Small intestine (tissue), 16 donors: ENCODE measurements at places on chromosomes 5 and 9. TPM values are rescaled to one million over a fixed set of nuclear protein-coding genes. Genes with fewer than 3 reads are reported as not detected.
A peak's percentile ranks its signal among the peaks of the same experiment; 100 is the strongest.

DNA sequence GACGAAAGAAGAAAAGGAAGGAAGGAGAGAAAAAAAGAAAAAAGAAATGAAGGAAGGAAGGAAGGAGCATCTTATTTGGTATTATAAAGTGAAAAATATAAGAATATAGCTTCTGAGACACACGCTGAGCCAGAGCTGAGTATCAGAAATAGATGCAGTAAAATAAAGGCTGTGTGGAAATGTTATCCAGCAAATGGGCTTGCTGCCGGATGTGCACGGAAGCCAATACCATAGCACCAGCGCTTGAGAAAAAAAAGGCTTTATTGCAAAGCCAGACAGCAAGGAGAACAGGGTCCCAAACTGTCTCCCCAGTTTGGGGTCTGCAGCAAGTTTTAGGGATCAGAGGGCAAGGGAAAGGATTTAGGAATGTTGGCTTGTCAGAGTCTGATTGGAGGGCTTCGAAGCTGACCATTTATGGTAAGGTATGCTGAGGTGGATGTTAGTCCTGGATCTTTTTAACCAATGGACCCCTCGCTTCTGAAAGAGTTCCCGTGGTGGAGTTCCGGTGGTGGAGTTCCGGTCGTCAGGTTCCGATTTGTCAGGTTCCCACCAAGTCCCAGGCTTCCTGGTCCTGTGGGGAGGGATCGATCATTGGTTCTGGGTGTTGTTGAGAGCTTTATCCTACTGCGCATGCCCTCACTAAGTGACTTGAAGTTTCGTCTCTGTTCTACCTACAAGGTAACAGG lies 70.4 kb downstream of the SFXN1 start:
- no peak for DNase-seq

- no peak for DNase-seq
Observed at GRCh38 chr9:125337236-125337635, 75.6 kb downstream of the GAPVD1 start.

- DNase-seq = peak; percentile 55
Observed at GRCh38 chr9:105414947-105415661, 32.7 kb upstream of the FSD1L start.

DNA sequence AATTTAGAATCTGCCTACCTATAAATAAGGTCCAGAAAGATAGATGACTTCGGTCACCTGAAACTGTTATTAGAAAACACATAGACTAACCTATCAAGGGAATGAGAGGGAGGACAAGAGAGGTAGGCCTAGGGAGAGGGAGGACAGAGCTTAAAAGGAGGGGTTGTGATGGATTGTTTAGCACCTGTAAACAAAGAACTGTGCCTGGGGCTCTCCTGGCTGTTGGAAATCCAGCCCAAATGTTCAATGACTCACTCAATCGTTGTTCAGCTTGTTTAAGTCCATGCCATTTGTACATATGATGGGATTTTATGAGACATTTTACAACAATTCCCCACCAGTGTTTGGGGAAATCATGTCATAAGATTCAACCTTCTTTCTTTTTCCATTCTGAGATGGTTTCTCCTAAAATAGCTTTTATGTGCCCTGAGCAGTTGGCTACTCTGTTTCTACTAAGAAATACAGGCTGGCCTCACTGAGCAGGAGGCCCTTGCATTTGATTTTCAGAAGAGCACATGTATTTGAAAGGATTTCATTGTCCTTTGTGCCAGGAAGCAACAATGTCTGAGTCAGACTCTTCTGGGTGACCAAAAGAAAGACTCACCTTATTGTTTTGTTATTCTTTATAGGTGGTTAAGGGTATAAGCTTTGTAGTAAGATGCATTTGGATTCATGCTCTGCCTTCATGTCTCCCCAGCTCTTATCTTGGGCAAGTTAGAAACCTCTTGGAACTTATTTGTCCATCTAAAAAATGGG lies 48.2 kb upstream of the GPR151 start:
- no peak for DNase-seq

DNA sequence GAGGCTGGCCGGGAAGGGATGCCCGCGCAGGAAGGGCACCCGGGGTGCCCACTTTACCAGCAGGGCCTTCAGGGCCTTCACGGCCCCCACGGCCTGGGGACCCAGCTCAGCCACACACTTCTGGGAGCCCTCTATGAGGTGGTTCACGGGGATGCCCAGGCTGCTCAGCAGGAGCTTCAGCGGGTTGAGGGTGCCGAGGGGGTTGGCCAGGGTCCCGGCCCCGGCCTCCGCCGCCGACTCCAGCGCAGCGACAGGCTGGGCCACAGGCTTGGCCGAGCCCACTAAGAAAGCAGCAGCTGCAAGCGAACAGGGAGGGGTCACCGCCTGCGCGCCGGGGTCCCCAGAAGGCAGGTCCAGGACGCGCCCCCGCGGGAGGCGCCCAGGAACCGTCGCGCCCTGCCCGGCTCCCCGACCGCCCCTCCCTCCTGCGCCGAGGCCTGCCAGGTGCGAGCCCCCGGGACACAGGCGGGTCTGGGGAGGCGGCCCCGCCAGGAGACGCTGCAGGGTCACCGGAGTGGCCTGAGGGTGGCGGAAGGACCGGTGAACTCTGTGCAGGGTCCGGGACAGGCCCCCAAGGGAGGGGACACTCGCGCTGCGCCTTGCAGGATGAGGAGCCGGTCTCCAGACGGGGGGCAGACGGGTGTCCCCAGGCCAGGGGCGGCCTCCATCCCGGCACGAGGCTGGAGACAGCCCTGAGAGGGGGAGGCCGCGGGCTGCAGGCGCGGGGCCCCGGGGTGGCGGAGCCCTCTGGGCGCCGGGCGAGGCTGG lies 572 bp downstream of the SCGB3A1 start:
- peak; percentile 7 for DNase-seq

DNA sequence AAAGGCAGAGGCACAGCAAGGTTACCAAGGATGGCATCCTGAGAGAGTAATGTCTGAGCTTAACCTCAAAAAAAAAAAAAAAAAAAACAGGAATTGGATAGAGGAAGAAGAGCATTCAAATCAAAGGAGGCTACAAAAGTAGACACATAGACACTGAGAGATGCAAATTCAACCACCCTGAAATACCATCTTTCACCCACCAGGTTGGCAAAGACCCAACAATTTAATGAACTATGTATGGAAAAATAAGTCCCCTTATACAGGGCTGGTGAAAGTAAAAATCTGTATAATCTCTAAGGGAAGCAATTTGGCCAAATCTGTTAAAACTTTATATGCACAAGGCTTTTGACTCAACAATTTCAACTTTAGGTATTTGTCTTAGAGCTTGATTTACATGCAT lies 4.9 kb downstream of the NADK2 start:
- DNase-seq = no peak

GRCh38 chr5:179387151-179388110 lies 42.2 kb upstream of the ADAMTS2 start:
- DNase-seq = no peak

DNA sequence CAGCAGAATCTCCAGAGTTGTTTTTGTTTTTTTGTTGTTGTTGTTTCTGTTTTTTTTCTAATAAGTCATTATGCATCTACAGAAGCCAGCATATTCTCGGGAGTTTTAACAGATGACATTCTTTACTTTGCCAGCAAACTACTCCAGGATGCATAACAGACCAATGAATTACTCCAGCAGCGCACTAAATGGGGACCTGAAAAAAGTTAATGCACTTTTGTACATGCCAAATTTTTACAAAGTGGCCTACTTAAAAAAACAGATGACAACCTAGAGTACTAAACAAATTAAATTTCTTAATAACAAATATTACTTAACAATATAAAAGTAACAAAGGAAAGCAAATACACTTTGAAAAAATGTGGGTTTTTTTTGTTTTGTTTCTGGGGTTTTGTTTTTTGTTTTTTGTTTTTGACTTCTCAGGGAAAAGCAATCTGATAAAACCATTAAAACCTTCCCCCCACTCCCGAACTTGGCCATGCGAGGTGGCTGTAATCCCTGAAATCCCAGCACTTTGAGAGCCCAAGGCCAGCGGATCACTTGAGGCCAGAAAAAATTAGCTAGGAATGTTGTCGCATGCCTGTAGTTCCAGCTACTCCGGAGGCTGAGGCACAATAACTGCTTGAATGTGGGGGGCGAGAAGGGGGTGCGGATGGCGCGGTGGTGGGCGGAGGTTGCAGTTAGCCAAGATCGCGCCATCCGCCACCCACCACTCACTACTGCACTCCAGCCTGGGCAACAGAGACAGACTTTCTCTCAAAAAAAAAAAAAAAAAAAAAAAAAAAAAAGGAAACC lies 352.4 kb downstream of the CETN3 start:
- DNase-seq = no peak

GRCh38 chr9:120944434-120944843 lies 17.8 kb upstream of the TRAF1 start:
- DNase-seq = peak; percentile 56

DNA sequence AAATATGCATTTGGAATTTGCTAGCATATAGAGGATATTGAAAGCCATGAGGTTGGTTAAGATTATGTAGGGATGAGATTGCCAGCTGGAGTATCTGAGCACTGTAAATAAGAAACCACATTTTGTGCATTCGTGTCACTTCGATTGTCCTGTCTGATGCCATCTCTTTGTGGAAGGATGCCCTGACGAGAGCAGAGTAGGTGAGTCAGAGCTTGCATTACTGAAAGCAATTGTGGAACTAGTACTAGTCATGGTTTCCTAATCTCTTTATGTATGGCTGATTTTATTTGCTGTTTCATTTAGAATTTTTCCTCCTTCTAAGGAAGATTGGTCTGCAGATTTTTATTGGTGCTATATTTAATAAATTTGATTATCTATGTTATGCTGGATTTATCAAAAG lies 14.5 kb upstream of the TAS2R1 start:
- DNase-seq = no peak

DNA sequence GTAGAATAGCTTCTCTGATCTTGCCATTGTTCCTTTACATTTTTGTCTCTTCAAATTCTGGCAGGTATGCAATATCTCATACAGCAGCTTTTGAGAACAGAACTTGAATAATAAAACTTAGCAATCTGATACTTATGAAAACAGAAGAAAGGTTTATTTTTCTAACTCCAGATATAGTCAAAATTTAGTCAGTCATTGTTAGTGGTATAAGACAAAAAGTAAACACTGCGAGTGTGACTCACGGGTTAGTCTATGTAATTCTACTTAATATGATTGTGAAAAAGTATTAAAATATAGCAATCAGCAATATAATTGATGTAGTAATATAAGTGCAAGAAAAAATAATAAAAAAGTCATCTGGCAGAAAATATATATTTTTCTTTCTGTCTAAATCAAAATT lies 910.4 kb downstream of the DNAH5 start:
- no peak for DNase-seq

GRCh38 chr9:106528158-106528557 lies 334.8 kb upstream of the ZNF462 start:
- DNase-seq = no peak

GRCh38 chr5:101942321-101942882 lies 353.7 kb downstream of the SLCO4C1 start:
- DNase-seq = peak; percentile 34

DNA sequence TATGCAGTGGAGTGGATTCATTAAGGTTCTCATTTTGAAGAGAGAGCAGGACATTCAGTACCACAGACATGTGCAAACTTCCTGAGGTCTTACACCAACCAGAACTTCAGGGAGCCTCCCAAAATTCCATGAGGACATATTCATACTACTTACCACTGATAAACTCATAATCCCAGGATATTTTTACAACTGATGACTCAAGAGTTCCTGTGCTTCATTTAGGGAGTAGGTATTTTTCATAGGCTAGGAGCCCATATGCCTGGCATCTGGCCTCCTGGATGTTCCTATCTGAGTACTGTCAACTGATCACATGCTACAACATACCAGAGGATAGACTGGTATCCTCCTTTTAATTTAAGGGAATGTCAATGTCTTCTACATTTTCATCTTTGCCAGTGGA lies 578.0 kb downstream of the EFNA5 start:
- no peak for DNase-seq

DNA sequence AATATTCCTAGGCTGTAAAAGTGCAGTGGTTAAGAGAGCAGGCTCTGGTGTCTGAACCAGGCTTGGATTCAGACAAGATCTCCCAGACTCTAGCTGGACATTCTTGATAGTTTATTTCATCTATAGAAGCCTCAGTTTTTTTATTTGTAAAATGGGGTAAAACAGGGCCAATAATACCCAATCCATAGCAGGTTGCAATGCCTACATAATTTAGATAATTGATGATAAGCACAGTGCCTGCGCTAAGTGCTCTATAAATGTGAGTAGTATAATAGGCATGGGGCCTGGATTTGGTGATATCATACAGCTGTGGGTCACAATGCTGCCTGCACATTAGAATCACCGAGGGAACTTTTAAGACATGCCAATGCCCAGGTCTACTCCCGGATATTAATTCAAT lies 603.5 kb downstream of the ISL1 start:
- no peak for DNase-seq

GRCh38 chr5:43947935-43948334 lies 345.0 kb downstream of the NNT start:
- DNase-seq = no peak

- no peak for DNase-seq
Observed at GRCh38 chr5:132901730-132902129, 28.3 kb downstream of the LEAP2 start.

DNA sequence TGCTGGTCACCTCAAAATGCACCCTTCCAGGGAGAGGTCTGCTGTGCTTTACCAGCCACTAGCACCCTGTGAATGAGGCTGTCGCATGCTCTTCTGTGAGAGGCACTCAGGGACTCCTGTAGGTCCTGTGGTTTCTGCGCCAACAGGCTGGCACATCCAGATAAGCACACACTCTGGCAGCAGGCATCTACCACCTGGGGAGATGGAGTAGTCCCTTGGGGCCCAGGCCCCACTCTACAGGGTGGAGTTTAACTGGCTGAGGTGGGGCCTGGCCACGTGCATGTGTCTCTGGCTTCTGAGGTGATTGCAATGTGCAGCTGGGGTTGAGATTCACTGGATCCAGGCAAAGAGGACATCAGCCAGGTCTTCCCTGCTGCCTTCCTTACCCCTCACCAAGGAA lies 32.3 kb downstream of the TMEM174 start:
- DNase-seq = no peak

DNA sequence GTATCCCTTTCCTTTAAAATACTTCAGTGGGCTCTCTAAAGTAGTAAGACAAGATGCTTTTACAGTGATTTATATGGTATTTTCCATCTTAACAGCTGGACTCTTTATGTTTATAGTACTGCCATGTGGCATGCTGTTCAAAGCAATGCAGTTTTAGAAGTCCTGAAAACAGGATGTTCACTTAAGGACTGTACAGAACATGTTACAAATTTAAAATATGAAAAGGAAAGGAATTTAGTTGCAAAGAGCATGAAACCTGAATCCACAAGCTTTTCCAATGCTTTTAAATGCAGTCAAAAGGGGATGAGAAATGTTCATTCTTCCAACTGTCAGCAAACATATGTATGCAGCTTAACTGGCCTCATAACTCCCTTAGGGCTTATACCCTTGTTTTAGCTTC lies 580.2 kb downstream of the EFNA5 start:
- DNase-seq = no peak

GRCh38 chr5:58934629-58935097 lies 351.8 kb downstream of the RAB3C start:
- DNase-seq = no peak

- peak; percentile 3 for DNase-seq
Observed at GRCh38 chr5:54671111-54671531, 153.6 kb downstream of the SNX18 start.

GRCh38 chr5:168360521-168361285 lies 69.3 kb downstream of the WWC1 start:
- DNase-seq = no peak

Gene NXNL2
- 0.31 TPM for polyA plus RNA-seq

Gene SHOC1
- 0.12 TPM for polyA plus RNA-seq

Gene OR1N2
- not detected for polyA plus RNA-seq

Gene CHSY3
- not detected for polyA plus RNA-seq

Gene HRH2
- polyA plus RNA-seq = 6.3 TPM

Gene SLC27A6
- 0.54 TPM for polyA plus RNA-seq

Gene IL13
- not detected for polyA plus RNA-seq

Gene PCA3
- polyA plus RNA-seq = 0.86 TPM

Gene GPRIN1
- 1.6 TPM for polyA plus RNA-seq

Gene PDCD1LG2
- 0.52 TPM for polyA plus RNA-seq
